ENCODE measurements at places on chromosomes 5 and 9.

GRCh38 chr5:139681112-139681458 is 32.9 kb downstream of the CXXC5 start:
- no peak for DNase-seq

- DNase-seq: no peak
These were observed 4.5 kb downstream of the ADGRV1 start for GRCh38 chr5:90563108-90563507.

GRCh38 chr5:141799507-141800167 is 78.6 kb downstream of the PCDH1 start:
- DNase-seq: peak; percentile 77

DNA sequence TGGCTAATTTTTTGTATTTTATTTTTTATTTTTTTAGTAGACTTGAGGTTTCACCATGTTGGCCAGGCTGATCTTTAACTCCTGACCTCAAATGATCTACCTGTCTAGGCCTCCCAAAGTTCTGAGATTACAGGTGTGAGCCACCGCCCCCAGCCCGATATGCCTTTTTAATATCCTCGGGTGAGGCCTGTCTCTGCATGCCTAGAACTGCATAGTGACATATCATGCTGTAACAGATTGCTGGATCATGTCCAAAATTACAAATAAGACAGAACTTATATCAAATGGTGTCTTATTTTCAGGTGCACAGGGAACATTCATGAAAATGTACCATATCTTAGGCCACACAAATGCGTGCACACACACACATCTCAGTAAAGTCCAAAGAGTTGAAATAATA is 39.1 kb upstream of the PJA2 start:
- DNase-seq: no peak

DNA sequence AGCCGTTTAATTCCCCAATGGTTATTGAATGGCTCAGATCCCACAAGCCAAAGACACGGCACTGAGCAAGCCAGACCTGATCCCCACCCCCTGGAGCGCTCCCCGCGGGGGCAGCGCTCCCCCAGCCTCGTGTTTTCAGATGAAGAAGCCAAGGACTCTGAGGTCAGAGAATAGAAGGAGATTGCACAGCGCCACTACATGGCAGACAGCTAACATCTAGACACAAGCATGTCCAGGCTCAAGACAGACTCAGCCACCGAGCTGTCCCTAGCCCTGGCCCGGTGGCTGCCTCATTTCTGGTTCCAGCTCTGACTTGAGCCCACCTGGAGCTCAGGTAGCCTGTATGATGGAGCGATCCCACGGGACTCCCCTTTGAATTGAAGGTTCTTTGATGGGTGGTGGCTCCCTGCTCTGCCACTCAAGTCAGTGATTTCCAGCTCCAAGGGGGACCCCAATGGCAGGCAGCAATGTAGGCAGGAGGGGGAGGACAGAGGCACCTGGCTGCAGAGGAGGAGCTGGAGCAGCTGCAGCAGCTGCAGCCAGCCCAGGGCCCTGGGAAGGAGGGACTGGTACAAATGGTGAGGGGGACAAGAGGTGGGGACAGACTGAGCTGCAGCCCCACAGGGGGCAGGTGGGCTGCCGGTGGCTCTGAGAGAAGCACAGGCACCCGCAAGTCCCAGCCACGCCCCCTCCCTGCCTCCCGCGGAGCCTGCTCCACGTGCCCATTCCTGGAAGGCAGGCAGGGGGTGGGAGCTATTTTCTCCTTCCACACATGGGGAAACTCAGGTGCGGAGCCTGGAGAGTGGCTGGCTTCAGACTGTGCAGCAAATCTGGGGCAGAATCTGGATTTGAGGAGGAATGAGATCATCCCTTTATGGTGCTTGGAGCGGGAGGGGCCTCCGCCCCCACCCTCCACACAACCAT is 40.2 kb downstream of the NTNG2 start:
- no peak for DNase-seq

DNA sequence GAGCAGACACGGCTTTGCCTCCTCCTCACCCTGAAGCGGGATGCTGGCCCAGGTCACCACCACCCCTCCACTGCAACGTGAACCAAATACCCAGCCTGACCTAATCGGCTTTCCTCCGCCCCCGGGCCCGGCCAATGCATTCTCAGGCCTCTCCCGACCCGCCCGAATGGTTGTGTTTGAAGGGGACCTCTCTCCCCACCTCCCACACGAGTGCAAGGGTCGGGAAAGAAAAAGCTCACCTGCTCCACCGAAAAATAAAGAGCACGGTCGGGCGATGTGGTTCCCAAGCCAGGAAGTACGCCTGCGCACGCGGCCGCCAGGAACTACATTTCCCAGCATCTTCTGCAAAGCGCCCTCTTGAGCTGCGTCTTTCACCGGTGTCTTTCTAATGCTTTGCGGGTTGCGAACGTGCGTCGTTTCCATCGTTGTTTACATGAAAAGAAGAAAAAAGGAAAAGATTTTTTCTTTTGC is at the start of gene ZNF883:
Gene ZNF883, minus strand, starts transcription at position 282 of the 471 bp plus-strand sequence.
- peak; percentile 56 for DNase-seq

DNA sequence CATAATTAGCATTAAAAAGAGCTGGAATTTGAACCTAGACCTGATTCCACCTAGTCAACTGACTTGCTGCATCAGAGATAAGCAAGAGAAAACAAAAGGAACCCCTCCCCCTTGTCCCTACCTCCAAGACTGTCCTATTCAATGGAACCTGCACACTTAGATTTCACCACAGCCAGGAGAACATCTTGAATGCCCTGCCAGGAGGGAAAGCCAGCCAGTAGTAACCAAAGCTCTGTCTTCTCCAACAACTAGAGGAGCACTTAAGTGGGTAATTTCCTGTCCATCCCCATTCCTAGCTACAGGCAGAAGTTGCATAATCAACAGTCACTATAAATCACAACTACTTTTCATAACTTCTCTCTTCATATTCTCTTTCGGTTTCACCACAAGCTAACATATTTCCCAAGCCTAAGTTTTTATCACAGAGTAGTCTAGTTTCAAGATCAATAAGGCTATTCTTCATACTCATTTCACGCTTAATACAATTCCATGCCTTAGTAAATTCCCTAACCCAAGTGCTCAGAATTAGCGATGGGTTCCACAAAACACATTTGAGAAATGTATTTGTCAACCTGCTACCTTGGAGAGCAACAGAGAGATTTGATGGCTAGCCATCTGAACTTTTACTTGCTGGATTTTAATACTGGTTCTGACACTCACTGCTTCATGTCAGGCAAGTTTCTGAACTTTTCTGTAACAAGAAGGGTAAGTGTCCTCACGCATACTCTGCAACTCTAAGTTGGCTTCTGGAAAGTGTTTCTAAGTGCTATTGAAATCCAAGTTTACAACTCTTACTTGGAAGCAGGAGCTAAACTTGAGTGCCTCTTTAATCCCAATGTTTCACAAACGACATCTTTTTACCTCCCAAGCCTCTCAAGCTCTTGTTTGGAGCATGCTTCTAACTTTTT is 2.0 kb downstream of the DENND1A start:
- no peak for DNase-seq

GRCh38 chr9:90546200-90546599 is 96.4 kb downstream of the DIRAS2 start:
- no peak for DNase-seq

GRCh38 chr5:111159845-111160244 is 64.3 kb upstream of the CAMK4 start:
- DNase-seq: no peak

GRCh38 chr9:77983320-77983662 is 48.3 kb downstream of the GNAQ start:
- DNase-seq: no peak

GRCh38 chr9:80117031-80117430 is 545.3 kb downstream of the TLE4 start:
- DNase-seq: no peak

GRCh38 chr9:96399325-96399633 is 15.8 kb upstream of the SLC35D2 start:
- DNase-seq: no peak

DNA sequence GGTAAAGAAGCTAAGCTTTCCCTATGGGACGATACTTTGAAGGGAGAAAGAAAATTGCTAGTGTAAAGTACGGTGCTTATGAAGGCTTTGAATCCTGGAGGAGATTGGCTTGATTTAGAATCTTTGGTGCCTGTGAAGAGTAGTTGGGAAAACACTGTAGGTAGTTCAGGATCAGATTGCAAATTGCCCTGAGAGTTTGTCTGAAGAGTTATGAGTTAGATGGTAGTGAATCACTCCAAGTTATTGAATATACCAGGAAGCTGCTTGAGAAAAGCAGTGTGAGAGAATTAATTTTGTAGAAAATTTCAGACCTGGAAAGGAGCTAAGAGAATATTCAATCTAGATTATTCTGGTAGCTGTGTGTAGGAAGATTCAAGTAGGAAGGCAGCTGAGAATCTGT is 11.5 kb downstream of the MAN2A1 start:
- no peak for DNase-seq

- DNase-seq: no peak
These were observed 82.1 kb downstream of the CCDC192 start for GRCh38 chr5:127785098-127785927.

DNA sequence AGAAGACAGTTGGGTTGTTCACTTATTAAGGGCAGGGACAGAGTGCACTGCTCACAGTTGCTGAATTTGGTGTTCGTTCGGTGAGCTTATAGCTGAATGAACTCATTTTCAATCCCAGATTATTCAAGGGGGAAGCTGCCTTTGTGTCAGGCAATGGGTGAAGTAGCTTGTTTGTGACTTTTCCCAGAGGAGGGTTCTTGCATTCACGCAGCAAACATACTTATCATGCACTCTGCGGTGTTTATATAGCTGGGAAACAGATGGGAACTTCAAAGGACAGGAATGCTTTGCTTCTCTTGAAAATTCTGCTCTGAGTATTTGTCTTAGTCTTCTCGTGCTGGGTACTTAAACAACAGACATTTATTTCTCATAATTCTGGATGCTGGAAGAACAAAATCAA is 64.7 kb upstream of the ABCA1 start:
- no peak for DNase-seq

DNA sequence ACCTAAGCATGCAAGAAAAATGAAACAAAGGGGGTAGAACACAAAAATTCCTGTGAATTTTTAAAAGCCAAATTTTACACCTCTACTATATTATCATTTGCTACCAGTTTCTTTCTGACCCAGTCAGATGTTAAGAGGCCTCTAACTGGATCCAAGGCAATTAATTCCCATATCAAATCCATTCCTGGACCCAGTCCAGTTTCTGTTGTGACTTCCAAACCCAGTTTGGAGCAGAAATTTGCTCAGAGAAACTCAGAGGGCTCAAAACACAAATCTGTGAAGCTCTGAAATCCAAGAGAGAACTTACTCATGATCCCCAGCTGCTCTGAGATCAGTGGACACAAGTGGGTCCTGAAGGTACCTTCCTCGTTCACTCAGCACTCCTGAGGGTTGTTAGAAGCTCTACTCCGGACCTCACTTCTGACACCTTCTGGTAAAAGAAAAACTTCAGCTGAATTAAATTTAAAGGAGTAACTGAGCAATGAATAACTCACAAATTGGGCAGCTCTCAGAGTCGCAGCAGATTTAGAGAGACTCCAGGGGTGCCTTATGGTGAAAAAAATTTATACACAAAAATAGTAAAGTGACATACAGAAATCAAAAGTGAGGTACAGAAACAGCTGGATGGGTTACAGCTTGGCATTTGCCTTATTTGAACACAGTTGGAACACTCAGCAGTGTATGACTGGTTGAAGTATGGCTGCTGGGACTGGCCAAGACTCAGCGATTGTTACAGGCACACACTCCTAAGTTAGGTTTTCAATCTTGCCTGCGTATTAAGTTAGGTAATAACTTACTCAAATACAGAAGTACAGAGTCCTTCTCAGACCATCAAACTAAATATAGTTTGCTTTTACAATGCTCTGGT is 32.4 kb downstream of the INSL4 start:
- peak; percentile 24 for DNase-seq

DNA sequence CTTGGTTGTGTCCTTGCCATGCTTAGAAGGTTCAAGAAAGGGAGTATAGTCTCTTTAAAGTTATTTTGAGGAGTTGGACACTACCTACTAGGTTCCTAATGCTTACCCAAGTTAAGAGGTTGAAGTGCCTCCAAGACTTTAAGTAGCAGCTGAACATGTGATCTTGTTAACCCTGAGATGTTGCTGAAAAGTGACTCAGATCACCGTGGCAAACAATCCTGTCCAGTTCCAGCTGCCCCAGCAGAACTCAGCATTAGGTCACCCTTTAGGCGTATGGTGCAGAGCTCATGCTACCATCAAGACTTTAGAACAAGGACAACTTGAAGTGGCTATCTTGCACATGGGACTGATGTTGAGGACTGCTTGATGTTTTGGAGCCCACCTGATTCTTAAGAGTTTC is 22.5 kb downstream of the ZNF462 start:
- DNase-seq: no peak

DNA sequence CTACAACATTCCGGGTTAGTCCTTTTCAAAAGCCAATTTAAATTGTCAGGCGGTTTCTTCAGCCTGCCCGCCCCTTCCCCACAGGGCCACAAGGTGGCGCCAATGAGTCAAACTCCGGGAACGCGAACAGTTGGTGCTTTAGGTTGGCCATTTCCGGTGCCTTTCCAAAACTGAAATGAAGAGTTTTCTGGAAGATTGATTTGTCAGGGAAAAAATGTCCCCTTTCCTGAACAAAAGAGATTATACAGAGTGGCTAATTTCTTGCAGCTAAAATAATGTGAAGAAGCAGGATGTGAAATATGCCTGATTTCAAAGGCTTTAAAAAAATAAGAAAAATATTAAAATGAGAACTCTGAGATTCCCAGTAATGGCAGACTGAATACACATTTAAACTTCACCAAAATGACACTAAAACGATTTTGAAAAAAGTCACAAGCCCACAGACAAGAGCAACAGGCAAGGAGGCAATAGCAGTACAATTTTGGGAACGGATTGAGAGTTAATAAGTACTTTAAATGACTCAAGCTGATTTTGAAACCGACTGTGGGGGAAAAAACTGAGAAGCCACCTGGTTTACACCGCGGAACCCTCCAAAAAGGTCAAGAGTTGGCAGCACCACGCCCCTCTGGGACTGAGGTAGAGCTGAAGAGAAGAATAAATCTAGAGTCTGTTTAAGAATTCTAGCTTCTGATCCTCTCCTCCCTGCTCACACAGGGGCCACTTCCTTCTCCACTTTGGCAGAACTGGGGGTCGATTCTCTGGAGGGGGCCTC is 45.7 kb downstream of the SLC46A2 start:
- DNase-seq: peak; percentile 48

- DNase-seq: no peak
These were observed 110.8 kb downstream of the MARCHF3 start for GRCh38 chr5:126919566-126919965.

DNA sequence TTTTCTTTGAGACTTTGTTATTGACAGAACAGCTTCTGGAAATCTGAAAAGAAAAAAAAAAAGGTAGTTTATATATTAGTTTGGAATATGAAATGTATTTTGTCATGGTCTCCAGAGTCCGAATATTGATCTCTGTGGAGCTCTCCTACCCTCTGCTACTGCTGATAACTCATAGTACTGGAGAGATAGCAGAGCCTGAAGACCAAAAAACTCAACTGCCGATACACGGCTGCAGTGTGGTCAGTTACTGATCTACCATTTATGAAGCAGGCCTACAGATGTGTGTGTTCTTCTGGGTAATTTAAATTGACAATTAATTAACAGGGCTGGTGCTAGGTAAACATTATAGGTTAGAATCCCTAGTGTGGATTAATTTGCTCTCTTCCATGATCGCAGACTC is 3.8 kb upstream of the FAM120A start:
- DNase-seq: no peak

- DNase-seq: no peak
These were observed 24.4 kb downstream of the LMNB1 start for GRCh38 chr5:126801174-126801991.

Measured in T-helper 2 cell (primary cell).